ENCODE measurements at places on chromosomes 11 and 22. TPM values are rescaled to one million over a fixed set of nuclear protein-coding genes. Genes with fewer than 3 reads are reported as not detected.

DNA sequence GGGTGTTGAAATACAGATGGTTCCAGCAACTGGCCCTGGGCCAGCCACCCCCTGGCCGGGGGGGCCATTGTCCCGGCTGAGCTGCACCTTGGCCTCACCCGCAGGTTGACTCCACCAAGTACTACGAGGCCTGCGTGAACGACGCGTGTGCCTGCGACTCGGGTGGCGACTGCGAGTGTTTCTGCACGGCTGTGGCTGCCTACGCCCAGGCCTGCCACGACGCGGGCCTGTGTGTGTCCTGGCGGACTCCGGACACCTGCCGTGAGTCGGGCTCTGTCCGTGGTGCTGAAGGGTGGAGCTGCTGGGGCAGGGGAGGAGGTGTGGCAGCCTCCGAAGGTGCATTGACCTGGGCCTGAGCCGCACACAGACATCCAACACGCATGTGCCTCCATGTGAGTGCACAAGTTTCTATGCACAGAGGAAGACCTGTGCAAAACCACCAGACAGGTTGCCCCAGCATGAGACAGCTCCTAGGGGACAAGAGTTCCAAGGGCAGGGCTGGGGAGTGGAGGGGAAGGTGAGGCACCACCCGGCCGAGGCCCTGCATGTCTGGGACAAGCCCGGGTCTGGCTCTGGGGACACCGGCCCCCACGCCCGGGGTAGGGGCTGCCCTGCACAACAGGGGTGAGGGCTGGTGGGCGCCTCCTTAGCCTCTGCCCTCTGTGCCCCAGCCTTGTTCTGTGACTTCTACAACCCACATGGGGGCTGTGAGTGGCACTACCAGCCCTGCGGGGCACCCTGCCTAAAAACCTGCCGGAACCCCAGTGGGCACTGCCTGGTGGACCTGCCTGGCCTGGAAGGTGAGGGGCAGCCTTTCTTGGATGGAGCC is 16.1 kb downstream of the MUC5B start:
- DNase-seq = no peak

Gene OR52M1
- total RNA-seq = not detected

- no peak for DNase-seq
These were observed 143.5 kb downstream of the NXPE2 start for GRCh38 chr11:114821621-114822412.

GRCh38 chr11:110173811-110174644 is 80.8 kb downstream of the ZC3H12C start:
- DNase-seq = peak; percentile 74

DNA sequence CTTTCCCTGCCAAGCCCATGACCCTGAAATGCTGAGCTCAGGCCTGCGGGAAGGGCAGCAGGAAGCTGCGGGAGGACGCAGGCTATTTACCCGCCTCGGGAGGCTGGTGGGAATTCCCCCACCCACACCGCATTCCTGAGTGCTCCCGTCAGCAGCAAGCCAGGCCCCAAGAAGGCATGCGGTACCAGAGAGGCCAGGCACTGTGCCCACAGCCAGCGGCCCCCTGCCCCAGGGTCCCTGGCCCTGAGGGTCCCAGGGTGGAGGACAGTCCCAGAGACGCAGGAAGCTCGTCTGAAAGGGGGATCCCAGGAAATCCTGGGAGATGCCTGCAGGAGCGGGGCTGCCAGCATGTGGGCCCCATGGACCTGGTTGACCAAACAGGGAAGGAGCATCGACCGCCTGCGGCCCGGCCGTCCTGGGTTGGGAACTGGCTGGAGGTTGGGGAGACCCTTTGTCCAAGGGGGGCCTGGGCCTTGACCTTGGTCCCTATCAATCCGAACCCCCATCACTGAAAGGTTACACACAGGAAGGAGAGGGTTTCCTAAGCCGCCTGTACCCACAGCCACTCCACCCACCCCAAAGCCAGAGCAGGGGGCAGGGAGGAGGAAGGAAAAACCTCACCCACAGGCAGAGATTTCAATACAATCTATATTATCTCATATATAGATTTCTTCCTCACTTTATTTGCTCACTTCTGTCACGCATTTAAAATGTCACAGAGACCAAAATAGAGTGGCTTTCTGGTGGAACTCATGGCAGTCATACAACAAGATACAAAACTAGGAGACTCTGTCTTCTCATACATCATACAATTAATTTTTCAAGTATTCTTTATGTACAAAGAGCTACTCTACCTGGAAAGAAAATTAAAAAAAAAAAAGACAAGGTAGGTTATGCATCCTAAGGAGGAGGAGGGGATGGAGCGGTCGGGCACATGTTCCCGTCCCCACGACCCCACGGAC is 17.1 kb downstream of the MAFF start:
- peak; percentile 93 for DNase-seq

Gene C11orf21
- total RNA-seq = 0.71 TPM

Gene NNMT
- 126 TPM for total RNA-seq

Gene KRTAP5-7
- not detected for total RNA-seq
